CD4-positive, alpha-beta T cell treated with Interleukin-21 for 1 hour (primary cell): ENCODE measurements at places on chromosomes 7 and 10.

- no peak for DNase-seq
These were observed 64.8 kb upstream of the DNAJB6 start for GRCh38 chr7:157271991-157272324.

DNA sequence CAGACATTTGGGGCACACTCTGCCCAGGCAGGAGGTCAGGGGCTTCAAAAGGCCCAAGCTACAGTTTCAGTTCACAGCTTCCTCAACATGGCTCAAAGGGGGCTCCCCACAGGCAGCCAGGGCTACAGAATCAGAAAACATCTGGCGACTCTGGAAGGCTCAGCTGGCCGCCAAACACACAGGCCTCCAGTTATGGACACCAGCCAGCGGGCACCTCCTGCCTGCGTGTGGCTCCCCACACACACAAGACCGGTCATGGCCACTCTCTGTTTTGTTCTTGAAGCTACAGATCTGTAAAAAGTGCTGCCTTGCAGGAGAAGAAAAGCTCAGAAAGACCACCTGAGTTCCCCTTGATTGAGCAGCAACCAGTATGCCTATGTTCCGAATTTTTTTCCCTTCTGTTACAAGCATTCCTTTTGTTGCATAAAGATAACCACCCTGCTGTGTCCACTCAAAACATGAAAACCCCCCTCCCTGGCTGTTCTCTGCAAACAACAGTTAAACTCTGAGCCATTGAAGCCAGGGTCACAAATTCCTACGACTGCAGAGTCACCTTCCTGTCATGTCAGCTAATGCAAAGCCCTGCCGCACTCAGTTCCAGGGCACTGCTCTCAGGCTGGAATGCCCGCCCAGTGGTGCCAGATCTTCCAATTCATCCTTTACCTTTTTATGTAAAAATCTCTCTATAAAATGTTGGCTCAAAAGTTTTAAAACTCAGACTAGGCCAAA is 33.6 kb downstream of the VSTM4 start:
- no peak for DNase-seq

GRCh38 chr10:38025283-38025682 is 14.8 kb downstream of the ZNF33A start:
- no peak for DNase-seq

GRCh38 chr10:71756311-71757191 is 16.8 kb downstream of the VSIR start:
- peak; percentile 53 for DNase-seq

- no peak for DNase-seq
These were observed 158.0 kb downstream of the VTI1A start for GRCh38 chr10:112605063-112605462.

DNA sequence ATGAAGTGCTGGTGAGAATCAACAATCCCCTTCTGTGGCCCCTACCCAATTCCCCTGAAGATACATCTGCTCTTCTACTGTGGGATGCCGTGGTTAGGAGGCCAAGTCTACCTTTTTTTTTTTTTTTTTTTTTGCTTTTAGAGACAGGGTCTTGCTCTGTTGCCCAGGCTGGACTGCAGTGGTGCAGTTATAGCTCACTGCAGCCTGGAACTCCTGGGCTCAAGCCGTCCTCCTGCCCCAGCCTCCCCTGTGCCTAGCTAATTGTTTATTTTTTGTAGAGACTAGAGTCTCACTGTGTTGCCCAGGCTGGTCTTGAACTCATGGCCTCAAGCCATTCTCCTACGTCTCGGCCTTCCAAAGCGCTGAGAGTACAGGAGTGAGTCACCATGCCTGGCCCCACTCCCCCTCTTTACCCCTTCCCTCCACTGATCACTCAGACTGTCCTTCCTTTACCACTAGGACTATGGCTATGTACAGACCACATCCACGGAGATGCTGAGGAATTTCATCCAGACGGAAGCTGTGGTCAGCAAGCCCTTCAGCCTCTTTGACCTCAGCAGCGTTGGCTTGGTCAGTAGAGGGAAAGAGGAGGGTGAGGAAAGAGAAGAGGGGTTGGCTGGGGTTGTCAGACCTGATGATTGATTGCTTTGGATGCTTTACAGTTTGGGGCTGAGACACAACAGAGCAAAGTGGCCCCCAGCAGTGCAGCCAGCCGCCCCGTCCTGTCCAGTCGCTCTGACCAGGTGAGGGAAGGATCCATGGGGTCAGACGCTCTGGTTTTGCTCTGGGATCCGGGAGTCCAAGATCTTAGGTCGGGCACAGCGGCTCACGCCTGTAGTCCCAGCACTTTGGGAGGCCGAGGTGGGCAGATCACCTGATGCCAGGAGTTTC is 1.8 kb downstream of the AP4M1 start:
- no peak for DNase-seq

DNA sequence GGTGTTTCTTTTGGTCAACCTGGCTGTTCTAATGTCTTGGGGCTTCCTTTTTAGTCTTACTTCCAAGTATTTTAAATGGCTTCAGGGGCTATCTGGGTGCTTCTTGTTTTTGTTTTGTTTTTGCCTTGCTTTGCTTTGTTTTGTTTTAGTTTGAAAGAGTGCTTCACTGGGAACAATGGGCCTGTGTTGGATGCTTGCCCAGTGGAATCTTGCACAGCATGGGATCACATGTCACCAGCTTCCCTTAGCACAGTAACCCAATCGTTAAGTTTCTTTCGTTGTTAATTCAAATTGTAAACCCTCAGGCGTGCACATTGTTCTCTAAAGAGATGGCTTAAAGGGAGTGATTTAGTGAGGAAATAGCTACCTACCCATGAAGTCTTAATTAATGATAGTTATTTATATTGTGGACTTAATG is 8.9 kb downstream of the COL17A1 start:
- DNase-seq = no peak

DNA sequence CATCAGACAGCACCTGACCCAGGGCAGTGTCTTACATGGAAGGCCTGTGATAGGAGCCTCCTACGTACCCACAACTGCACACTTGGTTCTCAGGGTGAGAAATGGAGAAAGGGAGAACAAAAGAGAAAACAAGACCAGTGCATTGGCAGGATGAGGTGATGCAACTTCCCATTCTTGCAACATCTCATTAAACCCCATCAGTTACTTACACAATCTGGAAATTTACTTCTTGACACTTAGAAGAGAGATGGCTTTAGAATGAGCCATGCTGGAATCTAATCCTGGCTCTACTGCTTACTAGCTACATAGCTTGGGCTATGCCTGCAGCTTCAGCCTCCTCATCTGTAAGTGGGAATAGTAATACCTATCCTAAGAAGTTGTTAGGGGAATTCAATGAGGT is 391.7 kb downstream of the KCNMA1 start:
- no peak for DNase-seq
